ENCODE measurements at places on chromosomes 2 and 18.

GRCh38 chr2:173666171-173666888 is 298.8 kb downstream of the SP3 start:
- DNase-seq: no peak

DNA sequence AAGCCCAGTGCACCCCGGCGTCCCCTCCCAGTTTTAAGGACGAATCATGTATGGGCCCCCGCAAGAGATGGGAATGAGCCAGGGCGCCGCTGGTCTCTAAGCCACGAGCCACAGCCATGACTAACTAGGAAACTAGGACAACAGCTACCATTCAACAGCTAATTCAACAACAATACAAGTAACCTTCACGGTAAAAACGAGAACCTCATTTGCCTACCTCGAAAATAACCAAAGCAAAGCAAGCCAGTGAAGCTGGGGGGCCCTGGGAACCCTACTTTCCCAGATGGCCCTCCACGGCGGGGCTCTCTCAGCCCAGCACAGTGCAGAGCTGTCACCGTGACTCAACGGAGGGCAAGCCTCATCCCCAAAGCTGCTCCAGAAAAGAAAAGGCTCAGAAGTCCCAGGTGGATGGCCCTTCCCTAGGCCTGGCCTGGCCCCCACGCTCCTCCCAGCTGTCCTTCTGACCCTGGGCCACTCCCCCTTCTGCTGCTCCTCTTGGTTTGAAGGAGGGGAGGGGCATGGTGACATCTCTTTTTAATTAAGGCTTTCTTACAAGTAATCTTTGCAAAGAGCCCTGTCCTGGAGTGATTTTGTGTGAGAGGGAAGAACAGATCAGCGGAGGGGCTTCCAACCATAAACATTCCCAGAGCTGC is 126.3 kb downstream of the HDAC4 start:
- DNase-seq: peak; percentile 41

- peak; percentile 61 for DNase-seq
These were observed 27.7 kb upstream of the SMCHD1 start for GRCh38 chr18:2627821-2628276.

DNA sequence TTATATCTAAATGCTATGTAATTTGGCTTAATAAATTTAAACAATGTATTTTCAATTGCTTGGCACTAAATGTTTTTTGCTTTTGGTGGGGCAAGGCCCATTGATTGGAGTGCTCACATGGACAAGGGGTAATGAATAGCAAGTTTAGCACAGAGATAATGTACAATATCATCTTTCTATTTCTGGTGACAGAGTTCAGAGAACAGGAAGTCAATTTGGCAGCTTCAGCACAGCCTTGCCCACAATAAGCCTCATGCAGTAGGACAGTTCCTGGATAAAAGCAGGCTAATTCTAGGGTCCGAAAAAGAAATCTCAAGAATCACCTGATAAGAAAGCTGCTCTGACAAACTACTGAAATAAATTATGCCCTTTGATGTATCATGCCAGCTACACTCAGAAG is 443.9 kb upstream of the FSHR start:
- no peak for DNase-seq

DNA sequence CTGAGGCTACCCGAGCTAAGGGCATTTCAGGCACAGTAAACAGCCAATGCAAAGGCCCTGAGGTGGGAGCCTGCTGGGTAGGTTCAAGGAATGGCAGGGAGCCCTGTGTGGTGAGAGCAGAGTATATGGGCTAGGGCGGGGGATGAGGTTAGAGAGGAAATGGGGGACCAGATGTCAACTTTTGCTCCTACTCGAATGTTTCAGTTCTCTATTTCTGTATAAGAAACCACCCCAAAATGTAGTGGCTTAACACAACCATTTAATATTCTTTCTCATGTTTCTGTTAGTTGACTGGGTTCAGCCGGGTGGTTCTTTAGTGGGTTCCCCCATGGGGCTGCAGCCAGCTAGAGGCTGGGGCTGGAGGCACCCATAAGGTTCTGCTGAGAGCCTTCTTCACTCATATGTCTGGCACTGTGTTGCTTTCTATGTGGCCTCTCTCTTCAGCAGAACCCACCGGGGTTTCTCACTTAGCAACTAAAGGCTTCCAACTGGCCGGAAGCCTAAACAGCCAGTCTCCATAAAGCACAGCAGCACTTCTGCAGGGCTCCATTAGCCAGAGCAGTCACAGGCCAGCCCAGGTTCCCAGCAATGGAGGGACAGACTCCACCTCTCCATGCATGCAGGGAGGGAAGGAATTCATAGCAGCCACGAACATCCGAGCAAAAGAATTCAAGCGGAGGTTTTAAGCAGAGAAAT is 5.6 kb upstream of the ATOH8 start:
- DNase-seq: no peak

DNA sequence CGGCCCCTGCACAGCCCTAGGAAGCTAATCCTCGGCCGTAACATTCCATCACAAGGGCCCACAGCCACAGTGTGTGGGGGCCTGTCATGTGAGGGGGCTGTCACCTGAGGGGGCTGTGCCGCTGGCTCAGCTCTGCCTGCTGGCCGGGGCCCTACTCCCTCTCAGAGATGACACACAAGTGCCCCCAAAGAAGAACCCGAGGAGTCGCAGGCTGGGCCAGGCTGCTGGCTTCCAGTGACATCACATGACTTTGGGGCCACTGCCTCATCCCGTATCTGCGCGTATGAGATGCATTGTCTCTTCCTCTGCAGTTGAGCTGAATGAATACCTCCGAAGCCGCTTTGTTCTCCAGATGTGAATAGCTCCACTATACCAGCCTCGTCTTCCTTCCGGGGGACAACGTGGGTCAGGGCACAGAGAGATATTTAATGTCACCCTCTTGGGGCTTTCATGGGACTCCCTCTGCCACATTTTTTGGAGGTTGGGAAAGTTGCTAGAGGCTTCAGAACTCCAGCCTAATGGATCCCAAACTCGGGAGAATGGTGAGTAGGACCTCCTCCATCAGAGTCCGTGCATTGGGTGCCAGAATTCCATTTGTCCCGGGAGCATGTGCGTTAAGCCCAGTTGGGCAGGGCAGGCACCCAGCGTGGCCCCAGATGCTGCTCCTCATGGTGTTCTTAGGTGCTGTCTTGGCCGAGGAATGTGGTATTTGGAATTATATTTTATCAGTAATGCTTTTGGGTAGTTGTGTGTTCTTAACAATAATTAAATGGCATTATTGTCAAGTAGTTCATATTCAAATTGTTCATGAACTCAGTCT is at the start of gene CNDP1:
Gene CNDP1 (plus strand): TSS at position 351 of the 820 bp plus-strand sequence. CDS start 168 bp downstream, at position 519.
- no peak for DNase-seq

DNA sequence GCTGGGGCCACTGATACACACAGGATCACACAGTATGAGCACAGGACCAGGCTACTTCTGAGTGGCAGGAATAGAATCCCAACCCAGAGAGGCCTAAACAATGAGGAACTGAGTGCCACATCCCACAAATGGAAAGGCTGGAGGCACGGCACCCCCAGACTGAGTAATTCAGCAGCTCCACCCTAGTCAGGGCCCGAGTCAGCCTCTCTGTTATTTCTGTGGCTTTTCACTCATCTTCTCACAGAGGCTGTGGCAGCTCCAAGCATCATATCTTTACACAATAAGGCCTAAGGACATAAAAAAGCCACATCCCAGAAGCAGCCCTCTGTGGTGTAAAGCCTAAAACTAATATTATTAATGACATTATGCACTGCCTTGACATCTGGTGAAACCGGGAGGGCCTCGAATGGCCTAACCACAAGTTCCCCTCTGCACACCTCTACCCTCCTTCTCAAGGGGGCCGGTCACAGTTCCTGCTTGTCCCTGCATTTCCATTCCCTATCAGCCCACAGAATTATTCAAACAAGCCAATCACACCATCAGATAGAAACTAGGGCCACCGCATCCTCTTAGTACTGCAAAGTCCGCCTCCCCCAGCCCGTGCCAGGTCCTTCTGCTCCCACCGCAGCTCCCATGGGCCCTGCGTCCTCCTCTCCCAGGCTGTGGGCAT is 12.5 kb upstream of the MAL start:
- no peak for DNase-seq

- no peak for DNase-seq
These were observed 29.6 kb downstream of the TCF7L1 start for GRCh38 chr2:85162746-85163301.

DNA sequence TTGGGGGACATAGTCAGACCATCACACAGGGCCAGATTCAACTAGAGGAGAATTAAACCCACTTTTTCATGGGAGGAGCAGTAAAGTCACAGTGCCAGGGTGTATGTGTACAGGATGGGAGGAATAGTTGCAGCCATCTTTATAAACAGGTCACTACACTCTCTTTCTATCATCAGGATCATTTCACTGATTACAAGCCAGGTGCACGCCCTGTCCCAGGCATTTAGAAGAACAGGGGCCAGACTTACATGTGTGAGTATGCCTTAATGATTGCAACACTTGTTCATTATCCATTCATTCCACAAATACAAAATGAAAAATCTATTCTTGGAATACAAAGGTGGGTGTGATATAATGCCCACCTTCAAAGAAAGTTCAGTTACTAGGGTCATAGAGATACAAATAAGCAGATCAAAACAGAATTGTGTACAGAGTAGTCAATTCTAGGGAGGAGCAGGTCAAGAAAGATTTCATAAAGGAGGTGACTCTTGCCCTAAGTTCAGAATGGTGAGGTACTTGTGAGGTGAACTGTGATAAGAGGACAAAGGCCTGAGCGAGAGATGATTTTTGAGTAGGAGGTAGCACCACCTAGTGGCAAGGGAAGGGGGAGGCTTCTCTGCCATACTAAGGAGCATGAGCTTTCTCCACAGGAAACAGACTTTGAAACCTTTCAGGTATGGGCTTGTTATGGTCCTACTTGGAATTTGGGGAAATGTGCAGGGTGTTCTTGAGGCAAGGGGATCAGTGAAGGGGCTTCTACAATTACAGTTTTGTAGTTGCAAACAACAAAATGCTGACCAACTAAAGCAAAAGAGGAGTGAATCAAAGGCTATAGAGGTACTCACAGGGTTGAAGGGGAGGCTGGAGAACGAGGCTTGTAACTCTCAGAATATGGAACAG is 156.3 kb downstream of the SUCLG1 start:
- DNase-seq: peak; percentile 12

DNA sequence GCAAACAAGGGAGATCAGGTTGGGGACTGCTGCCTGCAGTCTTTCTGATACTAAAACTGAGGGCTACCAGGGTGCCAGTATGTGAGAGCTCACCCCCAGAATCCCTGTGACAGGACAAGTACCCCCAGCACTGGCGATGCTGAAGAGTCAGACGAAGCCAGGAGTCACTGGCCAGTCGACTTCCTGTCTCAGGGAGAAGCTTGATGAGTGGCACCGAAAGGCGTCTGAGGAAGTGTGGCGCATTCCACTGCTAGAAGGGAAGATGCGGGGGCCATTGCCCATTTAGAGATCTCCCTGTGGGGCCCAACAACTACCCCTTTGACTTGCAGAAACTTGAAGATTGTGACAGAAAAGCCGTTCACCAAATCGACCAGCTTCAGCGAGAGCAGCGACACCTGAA is 22.0 kb downstream of the MXD1 start:
- DNase-seq: no peak

DNA sequence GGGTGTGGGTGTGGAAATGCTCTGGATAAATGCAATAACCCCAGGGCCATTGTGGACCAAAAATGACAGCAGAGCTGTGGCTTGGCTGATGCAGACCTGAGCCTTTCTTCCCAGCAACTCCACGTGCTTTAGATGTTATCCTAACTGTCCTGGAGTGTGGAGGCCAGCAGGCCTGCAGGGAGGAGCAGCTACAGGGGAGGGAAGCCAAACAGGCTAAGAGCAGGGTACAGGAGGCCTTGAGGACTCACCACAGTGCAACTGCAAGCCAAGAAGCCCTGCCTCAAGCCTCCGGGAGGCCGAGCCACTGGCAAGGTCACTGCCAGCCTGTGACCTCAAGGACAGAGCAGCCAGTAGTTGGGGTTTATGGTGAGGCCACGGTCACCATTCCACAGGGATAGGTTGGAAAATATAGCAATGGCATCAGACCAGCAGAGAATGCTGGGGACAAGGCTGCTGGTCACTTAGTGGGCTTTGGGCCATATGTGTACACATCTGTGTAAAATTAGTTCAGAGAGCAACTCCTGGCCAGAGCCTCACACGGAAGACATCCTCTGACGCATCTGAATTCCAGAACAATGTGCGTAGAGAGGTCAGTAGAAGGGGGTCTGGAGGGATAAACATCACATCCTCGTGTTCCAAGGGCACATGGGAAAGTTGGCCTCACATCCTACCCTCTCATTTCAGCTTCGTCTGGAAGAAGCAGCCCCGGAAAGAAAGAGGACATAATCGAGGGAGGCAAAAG is 76.2 kb upstream of the UPP2 start:
- peak; percentile 97 for DNase-seq

DNA sequence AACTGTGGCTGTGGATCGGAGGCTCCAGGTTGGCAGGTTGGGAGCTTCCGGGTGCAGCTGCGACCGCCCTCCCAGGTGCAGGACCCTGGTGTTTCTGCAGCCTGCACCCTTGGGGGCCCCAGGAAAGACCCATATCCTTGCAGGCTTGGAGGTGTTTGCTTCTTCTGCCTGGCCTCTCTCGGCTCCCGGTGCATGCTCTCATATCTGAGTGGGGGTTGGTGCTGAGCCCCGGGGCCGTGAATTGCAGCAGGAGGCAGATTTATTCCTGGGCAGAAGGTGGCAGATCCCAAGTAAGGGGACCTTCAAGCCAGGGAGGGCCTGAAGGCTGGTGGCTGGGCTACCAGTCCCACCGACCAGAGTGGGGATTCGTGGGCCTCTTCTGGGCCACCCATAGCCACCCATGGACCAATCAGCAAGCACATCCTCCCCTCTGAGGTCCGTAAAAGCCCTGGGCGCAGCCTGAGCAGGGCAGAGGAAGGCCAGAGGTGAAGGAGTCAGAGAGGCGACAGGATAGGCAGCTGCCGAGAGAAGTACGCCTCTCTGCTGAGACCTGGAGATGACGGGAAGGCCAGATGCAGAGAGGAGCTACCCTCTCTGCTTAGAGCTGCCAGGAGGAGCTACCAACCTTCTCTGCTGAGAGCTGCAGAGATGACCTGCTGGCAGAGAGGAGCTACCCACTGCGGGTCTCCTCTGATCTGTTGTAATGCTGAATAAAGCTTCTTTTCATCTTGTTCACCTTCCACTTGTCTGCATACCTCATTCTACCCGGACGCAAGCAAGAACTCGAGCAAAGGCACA is 1279.0 kb upstream of the LRRTM1 start:
- DNase-seq: no peak

GRCh38 chr2:36456227-36457175 is 100.9 kb downstream of the CRIM1 start:
- DNase-seq: peak; percentile 89

DNA sequence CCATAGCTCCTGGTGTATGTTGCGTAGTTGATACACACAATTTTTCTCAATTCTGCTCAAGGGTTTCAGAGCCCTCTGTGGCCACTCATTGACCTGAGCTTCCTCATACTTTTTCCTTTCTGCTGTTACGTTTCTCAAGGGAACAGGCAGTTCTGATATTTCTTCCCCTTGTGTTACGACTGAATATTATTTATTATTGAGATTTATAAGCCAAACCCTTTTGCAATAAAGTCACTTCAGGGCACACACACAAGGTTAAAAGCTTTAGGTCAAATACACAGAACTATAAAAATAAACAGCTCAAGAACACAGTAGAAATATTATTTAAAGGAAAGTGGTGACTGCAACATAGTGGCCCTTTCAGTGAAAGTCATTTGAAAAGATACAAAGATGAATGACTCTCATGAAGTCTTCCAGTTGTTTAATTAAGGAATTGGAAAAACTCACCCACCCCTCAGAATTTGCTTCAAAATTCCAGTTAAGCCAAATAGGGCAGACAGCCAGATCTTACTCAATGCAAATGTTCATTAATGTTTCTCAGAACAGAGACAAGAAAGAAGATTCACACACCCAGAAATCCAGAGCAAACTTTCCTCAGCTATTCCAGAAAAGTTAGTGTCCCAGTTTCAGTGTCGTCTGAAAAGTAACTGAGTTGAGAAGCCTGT is 179.7 kb downstream of the TRIB2 start:
- peak; percentile 32 for DNase-seq

- no peak for DNase-seq
These were observed 78.7 kb upstream of the MSH6 start for GRCh38 chr2:47704287-47704686.
